ENCODE measurements at places on chromosomes 5 and 9.

- DNase-seq: no peak
Observed at GRCh38 chr5:131706281-131706680, 71.3 kb upstream of the RAPGEF6 start.

DNA sequence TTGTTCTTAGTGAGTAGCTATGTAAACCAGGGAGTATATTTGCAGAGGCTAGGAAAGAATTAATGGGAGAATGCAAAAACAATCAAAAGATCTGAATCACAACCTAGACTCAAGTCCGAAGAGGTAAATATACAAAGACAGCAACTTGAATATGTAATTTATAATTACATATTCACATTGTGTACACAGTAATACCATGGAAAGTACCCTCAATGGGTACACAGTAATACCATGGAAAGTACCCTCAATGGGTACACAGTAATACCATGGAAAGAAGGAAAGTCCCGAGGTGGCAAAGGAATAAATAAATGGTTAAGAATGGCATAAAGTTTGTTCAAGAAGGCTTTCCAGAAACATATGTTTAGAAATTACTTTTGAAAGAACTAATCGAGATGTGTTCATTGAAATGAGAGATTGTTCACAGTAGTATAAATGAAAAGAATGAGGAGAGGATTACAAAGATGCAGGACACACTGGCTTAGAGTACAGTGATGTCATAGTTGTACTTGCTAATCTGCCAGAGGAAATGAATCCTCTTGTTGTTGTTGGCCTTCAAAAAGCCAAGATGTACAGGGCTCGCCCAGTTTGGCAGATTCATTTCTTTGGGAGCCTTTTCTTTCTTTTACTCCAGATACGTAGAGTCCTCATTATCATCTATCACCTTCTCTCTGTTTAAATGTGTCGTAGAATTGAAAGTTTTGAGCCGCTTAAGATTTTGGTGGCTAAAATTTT is 116.0 kb downstream of the UNC13B start:
- peak; percentile 27 for DNase-seq

GRCh38 chr5:92886751-92887150 is 694.3 kb downstream of the NR2F1-AS1 start:
- DNase-seq: no peak

DNA sequence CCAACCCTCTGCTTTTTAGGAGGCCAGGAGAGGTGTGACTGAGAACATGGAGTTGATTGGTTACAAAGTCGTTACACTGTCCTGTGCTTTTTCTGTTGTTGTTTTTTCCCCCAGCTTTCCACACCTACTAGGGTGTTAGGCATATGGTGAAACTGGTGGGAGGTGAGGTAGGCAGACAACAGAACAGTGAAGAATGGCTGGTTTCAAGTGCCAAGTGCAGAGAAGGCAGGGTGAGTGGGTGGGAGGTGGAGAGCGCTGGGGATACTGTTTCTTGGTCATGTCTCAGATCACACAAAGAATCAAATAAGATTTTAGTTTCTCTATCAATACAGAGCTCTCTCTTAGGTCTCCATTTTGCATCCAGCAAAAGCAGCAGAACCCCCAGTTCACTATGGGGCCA is 2.2 kb upstream of the SPTAN1 start:
- no peak for DNase-seq

GRCh38 chr9:102237094-102237493 is 498.6 kb upstream of the GRIN3A start:
- no peak for DNase-seq

DNA sequence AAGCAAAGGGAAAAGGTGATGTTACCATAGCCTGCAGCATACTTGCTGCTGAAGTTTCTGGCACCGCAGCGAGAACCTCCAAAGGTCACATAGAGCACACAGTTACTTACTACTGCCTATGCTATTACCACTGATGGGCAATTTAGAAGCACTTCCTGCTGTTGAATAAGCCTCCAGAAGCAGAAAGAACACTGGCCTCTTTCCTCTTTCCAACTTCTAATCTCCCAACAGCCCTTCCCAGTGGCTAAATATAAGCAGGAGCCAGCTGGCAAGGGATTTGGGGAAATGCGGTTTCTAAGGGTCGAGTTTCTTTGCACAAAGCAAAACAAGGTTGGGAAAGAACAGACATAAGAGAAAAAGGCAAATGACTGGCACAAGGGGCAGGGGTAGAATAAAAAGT is 669.2 kb upstream of the ACO1 start:
- DNase-seq: no peak

GRCh38 chr5:54720341-54720740 is 202.8 kb downstream of the SNX18 start:
- DNase-seq: no peak

DNA sequence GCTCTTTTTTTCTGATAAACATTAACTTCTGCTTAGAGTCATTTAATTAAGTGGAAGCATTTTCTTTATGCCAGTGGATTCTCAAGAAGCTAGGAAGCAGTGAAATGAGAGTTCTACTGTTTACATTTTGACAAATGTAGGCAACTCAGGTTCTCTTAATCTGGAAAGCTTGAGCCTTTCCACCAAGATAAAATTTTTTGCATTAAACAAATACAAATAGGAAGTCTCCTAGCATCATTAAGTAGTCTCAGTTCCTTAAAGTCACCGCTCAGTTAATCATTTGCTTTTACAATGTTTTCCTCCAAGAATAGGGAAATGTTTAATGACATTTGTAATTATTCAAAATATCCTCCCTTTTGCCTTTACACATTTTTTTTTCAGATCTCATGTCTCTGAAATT is 290.4 kb upstream of the PDE4D start:
- no peak for DNase-seq

- no peak for DNase-seq
Observed at GRCh38 chr5:29811914-29812679, 1381.4 kb upstream of the CDH6 start.

DNA sequence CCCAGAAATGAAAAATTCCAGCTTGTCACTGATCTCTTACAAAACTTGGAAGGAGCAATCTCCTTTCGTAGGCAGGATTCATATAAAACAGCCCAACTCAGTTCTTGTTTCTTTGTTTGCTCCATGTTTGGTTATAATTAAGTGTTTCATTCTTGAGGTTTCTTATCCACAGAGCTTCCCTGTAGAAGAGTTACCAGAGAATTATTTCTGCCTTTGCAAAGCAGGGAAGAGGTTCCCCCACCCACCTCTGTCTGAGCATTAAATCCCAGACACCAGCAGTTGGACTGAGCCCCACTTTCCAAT is 34.1 kb upstream of the RAI14 start:
- no peak for DNase-seq

DNA sequence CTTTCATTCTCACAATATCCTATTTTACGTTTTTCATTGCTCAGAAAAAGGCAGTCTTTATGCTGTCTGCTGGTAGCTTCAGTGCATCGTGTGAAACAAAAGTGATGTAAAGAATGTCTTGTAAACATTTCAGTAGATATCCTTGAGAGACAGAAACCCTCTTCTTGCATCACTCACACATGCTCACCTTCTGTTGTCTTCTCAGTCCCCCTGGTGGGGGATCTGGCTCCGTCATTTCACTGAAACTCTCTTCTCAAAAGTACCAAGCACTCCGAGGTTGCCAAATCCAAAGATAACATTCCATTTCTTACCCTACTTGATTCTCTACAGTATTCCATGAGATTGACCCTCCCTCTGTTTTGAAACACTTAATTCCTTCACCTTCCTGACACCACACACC is 46.1 kb upstream of the PCA3 start:
- DNase-seq: no peak

- no peak for DNase-seq
Observed at GRCh38 chr9:122309861-122310260, 45.2 kb downstream of the MRRF start.

GRCh38 chr5:68406767-68407241 is 191.2 kb downstream of the PIK3R1 start:
- DNase-seq: no peak
